ENCODE measurements at places on chromosomes 5 and 9.
A peak's percentile ranks its signal among the peaks of the same experiment; 100 is the strongest.

DNA sequence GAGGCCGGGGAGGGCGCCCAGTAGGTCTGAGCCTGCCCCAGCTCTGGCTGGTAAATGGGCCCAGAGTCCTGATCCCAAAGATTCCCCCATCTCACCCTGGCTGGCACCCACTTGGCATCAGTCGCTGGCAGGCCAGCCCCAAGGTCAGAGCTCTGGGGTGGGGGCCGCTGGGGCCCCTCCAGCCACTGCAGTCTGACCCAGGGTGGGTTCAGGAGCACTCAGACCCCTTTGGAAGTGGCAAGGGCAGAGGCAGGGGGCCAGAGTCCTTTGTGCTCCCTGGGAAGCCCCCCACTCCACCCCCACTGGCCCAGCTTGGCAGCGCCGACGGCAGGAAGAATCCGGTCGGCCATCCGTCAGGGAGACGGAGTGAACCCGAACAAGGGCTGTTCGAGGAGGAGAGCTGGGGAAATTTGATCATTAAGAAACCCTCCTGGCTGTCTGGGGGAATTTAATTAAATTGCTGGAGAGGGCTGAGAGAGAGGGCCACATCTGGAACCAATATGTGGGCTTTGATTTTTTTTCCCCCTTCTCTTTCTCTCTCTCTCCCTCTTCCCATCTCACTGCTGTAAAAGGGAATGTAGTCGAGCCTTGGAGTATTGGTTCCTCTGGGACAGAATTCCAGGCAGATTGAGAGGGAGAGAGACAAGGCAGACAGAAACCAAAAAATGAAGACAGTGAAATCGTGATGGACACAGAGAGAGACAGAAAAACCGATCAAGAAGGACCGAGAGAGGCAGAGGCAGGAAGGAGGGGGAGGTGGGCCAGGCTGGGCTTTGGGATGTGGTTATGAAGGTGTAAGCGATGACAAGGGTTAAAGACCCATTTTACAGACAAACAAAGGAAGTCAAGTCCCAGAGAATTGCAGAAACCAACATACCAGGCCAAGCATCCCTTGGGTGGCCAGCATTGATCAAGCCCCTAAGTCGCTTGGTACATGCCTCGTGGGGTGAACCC lies 8.1 kb upstream of the ASB6 start:
- no peak for DNase-seq

- no peak for DNase-seq
Measured at GRCh38 chr5:174119468-174119881, 74.0 kb downstream of the NSG2 start.

- peak; percentile 69 for DNase-seq
Measured at GRCh38 chr9:91424403-91425176, 958 bp upstream of the NFIL3 start.

GRCh38 chr5:103340717-103341388 lies 82.3 kb downstream of the MACIR start:
- no peak for DNase-seq

- no peak for DNase-seq
Measured at GRCh38 chr9:89482901-89483361, 15.0 kb downstream of the SEMA4D start.

DNA sequence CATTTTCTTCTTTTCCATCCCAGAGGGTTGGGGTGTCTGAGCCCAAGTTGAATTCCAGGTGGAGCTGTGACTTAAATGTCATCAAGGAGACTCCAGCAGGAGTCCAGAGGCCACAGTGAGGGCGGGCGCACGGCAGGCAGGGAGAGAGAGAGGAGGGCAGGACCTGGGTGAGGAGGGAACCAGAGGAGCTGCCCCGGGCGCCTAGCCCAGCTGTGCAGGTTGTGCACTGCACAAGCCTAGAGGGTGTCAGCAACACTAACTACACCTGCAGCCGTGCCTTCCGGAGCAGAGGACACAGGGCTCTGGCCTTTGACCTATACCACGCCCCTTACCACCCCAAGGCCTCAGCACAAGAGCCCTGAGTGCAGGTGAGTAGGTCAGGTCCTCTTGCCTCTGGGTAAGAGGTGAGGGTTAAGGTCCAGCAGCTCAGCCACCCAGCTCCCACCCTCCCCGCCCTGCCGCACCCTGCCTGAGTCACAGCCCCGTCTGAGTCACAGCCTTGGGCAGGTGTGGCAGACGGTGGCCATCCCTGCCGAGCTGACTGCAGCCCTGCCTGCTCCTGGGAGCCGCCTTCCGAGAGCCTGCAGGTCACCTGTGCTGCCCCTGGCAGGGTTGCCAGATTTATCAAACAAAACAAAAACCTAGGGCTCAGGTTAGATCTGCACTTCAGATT lies 6.4 kb upstream of the AGPAT2 start:
- no peak for DNase-seq

DNA sequence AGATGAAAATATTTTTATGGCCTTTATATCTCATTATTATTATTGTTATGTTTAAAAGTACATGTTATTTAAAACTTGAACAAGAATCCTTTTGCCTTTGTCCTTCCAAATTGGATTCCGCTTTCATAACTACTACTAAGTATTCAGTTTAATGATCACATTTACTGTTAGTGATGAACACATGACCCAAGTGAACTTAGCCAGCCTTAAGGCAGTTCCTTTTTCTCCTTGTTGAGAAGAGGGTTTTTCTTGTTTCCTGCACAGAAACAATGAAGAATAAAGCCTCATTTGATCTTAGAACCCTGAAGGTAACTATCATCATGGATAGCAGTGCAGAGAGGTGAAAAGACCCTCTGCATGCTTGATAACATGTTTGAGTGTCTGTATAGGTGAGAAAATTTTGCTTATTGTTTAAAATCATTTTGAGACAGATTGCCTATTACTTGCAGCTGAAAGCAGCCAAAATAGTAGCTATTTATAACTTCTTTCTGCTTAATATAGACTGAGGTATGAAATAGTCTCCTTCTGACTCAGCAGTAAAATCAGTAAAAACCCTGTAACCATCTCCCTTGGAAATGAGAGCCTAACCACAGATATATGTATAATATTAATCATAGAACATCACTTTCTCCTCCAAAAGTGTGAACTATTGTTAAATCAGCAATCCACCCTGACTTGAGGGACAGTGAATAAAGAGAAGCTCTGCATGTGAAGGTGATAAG lies 266.2 kb downstream of the SPATA31D1 start:
- DNase-seq, result no peak
